ENCODE measurements at places on chromosomes 3 and 15. TPM values are rescaled to one million over a fixed set of nuclear protein-coding genes. Genes with fewer than 3 reads are reported as not detected.

- no peaks in the 10 kb centered on the region for H3K4me1 ChIP-seq
- H3K36me3 ChIP-seq: no peaks in the 10 kb centered on the region
- no peak overlapping the region for H3K4me3 ChIP-seq
Observed at GRCh38 chr15:32888221-32888761, 170.5 kb downstream of the GREM1 start.

DNA sequence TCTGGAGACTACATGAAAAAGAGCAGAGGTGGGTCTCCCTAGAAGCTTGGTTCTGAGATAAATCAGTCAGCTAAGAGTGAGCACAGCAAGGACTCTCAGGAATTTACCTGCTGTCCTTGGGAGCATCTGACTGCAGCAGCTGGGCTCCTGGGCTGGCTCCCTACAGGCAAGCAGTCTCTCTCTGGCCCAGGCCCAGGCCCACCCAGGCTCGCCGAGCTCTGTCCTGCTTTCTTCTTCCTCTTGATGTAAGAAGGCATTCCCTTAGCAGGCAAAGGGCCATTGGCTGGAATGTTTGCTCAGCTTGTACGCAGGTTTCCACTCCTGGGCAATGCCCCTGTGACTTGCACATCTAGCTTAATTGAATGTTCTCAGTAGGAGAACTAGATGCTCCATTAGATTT, 4.3 kb upstream of the RBP2 start:
- no peak for DNase-seq
- no peak overlapping the region for H3K27ac ChIP-seq
- no peaks in the 10 kb centered on the region for H3K36me3 ChIP-seq
- H3K4me3 ChIP-seq: no peak overlapping the region
- no peaks in the 10 kb centered on the region for H3K27me3 ChIP-seq

DNA sequence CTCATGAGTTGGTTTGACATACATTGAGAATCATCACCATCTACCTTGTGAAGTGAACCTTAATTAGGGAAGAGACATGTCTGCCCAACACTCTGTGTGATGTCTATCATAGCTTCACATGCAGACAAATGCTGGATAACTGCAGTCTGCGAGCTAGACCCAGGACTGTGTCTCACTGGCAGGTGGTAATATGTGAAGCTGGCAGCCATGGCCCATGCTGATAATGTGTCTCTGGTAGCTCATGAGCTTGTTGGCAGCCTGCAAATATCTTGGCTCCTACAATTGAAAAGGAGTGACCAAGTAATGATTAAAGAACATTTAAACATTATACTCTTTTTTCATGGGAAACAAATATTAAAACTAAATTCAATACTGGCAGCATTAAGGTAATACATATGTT, 234.8 kb downstream of the CHST2 start:
- H3K36me3 ChIP-seq: no peaks in the 10 kb centered on the region
- H3K4me1 ChIP-seq: peaks cover 22% of the 10 kb centered on the region
- no peak overlapping the region for H3K4me3 ChIP-seq
- no peaks in the 10 kb centered on the region for H3K27me3 ChIP-seq
- no peak for DNase-seq

DNA sequence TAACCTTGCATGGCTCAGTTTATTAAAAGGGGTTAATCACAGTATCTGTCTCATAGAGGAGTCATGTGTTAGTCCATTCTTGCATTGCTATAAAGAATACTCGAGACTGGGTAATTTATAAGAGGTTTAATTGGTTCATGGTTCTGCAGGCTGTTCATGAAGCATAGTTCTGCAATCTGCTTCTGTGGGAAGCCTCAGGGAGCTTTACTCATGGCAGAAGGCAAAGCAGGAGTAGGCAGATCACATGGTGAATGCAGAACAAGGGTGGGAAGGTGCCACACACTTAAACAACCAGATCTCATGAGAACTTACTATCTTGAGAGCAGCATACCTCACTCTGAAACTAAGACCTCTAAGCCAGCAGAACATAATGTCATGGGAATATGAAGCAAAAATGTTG, 42.2 kb upstream of the PTX3 start:
- DNase-seq: no peak
- no peaks in the 10 kb centered on the region for H3K36me3 ChIP-seq
- no peak overlapping the region for H3K27ac ChIP-seq
- no peak overlapping the region for H3K4me3 ChIP-seq
- no peaks in the 10 kb centered on the region for H3K4me1 ChIP-seq

DNA sequence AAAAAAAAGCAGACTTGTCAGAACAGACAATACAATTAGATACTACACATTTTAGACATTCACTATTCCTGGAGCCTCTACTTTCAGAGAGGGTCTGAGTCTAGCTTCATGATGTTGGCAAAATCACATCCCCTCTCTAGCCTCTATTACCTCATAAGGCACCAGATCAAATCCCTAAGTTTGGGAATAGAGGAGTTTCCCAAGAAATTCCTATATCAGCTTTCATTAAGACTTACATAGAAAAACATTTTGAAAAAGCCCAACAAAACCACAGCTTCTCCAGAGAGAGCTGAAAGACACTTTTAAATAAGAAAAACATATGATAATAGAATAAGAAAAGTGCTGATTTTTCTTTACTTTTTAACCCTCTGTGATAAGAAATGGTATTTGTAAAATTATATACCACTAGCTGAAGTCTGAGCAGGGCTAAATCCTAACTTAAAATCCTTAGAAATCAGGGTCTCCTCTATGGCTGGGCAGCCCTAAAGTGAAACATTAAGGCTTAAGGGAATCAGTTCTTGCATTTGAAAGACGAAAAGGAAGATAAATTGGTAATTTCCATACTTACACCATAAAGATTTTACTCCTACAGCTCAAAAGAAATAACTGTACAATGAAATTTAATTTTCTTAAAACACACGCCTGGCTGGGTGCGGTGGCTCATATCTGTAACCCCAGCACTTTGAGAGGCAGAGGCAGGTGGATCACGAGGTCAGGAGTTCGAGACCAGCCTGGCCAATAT, 4.3 kb downstream of the TBC1D2B start:
- no peak overlapping the region for H3K27ac ChIP-seq
- H3K27me3 ChIP-seq: no peaks in the 10 kb centered on the region
- no peak overlapping the region for H3K4me3 ChIP-seq
- no peaks in the 10 kb centered on the region for H3K36me3 ChIP-seq

The DCBLD2 gene
- 3.5 TPM for total RNA-seq

Data from B cell (primary cell).